CD4-positive, alpha-beta T cell treated with Interleukin-10 for 1 hour (primary cell): ENCODE measurements at places on chromosomes 3 and 15.
A peak's percentile ranks its signal among the peaks of the same experiment; 100 is the strongest.

DNA sequence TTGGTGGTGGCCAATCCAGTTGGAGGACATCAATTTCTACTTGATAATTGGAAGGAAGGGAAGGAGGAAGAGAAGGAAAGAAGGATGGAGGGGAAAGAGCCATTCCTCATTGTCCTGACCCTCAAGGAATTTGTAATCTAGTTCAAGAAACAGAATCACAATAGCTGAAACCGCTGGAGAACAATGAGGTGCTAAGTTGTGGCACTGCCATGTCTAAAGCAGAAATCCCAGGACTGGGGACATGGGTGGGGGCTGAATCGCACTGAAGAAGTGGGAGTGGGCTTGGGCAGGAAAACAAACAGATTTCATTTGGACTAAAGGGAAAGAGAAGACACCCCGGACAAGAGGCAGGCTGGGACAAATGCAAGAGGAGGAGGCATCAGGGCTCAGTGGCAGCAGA lies 183.6 kb downstream of the UACA start:
- no peak for DNase-seq

GRCh38 chr15:41501191-41501917 lies 7.7 kb downstream of the ITPKA start:
- peak; percentile 29 for DNase-seq

- DNase-seq, result no peak
Observed at GRCh38 chr3:57743496-57743895, 12.6 kb upstream of the SLMAP start.

- DNase-seq, result no peak
Observed at GRCh38 chr15:77387365-77388105, 32.4 kb downstream of the PEAK1 start.

DNA sequence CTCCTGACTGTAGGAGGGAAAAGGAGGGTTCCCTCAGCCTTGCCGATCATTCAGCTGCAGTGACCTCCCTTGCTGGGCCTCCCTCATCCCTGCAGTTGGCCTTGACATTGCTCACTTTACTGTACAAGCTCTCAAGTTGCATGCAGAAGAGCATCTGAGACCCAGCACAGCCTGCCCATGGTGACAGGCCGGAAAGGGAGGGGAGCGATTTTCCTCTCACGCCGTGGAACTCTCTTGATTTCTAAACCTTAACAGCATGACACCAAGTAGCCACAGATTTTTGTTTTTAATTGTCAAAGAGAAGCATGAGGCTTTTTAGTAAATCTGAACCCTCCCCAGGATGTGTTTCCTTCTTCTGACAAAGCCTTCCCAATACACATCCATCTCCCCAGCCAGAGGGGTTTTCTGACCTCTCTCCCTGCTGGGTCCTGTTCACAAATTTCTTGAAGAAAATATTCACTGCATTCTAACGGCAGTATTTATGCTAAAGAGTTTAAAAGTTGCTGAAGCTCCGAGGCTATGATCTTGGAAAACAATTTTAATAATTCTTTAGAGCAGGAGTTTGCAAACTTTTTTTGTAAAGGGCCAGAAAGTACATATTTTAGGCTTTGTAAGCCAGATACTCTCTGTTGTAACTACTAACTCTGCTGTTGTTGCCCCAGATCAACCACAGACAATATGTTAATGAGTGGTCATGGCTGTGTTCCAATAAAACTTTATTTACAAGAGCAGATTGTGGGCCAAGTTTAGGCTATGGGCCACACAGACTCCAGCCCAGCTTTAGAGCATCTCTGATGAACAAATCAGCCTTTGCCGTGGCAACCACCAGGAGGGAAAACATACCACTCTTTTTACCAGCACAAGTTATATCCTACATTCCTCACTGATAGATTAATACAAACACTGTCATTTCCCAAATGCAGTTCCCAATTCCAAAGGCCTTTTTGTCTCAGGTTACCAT lies 34.8 kb downstream of the LMCD1 start:
- DNase-seq, result no peak

DNA sequence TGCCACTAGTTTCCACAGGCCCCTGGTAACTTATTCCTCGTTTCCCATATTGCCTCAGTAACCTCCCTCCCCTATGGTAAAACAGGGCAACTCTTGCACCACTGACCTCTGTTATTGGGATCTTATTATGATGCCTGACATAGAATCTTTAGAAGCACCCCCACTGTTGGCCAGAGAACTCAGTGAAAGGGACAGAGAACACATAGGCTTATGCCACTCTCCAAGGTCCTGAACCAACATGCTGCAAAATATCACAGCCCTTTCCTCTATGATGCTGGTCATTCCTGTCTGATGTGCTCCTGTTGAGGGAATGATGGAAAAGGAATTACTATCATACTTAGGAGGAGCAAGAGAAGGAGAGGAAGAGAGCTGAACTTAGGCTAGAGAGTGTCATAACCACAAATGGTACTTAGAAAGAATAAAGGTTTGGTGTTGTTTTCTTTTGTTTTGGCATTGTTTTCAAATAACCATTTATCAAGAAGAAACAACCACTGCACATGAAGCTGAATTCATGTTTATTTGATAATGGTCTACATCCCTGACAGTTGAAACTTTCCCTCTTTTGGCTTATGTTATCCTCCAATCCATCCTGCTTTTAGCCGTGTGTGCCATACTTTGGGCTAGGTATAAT lies 330.2 kb downstream of the EPHB1 start:
- DNase-seq, result no peak

DNA sequence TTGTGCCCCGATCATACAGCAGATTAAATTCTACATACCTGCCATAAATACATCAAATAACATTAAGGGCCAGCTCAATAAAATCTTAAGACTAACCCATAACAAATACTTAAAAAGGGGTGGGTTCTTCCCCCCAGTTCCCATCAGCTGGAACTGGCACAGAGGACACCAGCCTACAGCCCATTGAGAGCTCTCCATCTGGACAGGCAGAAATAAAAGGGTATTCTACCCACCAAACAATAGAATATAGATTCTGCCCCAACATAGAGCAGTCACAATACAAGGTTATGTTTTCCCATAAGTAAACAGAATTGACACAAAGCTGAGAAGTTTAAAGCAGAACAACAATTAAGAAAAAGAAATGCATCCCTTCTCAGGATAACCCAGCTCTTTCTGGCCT lies 11.9 kb downstream of the CPOX start:
- DNase-seq, result no peak

- no peak for DNase-seq
Observed at GRCh38 chr3:150497956-150498355, 48.3 kb downstream of the SERP1 start.

- DNase-seq, result no peak
Observed at GRCh38 chr3:141147657-141148056, 84.0 kb upstream of the PXYLP1 start.

- DNase-seq, result no peak
Observed at GRCh38 chr15:67564021-67564967, 21.8 kb downstream of the MAP2K5 start.

DNA sequence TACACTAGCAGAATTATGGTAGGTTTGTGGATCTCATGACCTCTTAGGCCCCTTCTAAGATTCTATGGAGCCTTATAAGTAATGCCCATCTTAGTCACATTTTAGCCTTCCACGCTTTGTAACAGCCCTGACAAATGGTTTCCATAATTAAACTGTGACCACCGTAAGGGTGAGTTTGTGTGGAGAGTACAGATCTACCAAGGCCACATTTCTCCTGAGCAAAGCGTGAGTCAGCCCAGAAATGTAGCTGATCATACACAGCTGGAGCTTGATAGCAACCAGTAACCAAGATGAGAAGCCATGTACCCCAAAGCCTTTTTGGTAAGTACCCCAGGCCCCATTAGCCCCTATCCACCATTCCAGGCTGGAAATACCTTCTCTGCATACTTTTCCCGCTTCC lies 31.7 kb downstream of the CHAC1 start:
- DNase-seq, result no peak

- no peak for DNase-seq
Observed at GRCh38 chr15:35557012-35557411, 11.0 kb upstream of the DPH6 start.

DNA sequence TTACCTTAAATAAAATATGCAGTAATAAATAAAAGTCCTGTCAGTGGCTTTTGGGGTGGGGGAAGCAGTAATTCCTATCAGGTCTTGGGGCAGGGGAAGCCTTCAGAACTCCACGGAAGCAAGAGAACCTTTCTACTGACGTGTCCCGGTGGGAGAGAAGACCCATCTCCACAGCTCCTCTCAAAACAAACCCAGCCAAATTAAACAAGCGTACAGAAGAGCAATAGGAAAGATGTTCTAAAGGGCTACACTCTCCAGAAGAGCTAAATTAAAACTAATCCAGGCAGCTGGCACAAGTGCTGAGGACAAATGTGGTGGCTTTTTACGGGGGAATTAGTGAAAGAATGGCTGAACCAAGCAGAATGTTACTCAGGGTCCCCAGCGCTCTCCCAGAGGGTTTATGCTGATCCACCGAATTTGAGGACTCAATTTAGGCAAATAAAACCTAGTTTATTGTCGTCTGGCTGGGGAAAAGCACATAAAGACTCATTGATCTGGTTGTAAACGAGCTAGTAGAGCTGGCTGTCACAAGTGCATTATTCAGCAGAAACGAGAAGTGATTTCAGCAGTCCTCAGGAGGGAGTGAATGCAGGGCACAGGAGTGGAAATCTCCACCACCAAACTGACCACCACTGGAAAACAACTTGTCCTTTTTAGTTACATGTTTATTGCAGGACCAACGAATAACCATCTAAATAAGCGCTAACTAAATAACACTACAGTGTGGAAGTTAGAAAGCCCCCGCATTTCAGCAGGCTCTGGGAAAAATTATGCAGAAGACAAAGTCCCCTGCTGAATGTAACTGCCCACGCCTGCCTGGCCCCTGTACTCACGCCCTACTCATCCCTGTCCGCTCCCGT lies 13.5 kb downstream of the BFSP2 start:
- DNase-seq, result no peak

- DNase-seq, result no peak
Observed at GRCh38 chr15:78667578-78668236, 26.7 kb upstream of the CHRNB4 start.

GRCh38 chr15:66883284-66883911 lies 181.4 kb downstream of the SMAD6 start:
- DNase-seq, result no peak
